GM23248 (cell line): ENCODE measurements at places on chromosomes 3 and 15. TPM values are rescaled to one million over a fixed set of nuclear protein-coding genes. Genes with fewer than 3 reads are reported as not detected.

GRCh38 chr15:91357486-91357885, 257.4 kb downstream of the SV2B start:
- no peak for DNase-seq

BUB1B gene
- total RNA-seq: 9.4 and 23.4 TPM in 2 replicates

GTF2E1 gene
- 10.8 and 11.1 TPM in 2 replicates for total RNA-seq

VWA5B2 gene
- total RNA-seq: not detected in 2 replicates

- DNase-seq: no peak
Measured at GRCh38 chr3:159925248-159925647, 63.4 kb upstream of the IL12A start.

DNA sequence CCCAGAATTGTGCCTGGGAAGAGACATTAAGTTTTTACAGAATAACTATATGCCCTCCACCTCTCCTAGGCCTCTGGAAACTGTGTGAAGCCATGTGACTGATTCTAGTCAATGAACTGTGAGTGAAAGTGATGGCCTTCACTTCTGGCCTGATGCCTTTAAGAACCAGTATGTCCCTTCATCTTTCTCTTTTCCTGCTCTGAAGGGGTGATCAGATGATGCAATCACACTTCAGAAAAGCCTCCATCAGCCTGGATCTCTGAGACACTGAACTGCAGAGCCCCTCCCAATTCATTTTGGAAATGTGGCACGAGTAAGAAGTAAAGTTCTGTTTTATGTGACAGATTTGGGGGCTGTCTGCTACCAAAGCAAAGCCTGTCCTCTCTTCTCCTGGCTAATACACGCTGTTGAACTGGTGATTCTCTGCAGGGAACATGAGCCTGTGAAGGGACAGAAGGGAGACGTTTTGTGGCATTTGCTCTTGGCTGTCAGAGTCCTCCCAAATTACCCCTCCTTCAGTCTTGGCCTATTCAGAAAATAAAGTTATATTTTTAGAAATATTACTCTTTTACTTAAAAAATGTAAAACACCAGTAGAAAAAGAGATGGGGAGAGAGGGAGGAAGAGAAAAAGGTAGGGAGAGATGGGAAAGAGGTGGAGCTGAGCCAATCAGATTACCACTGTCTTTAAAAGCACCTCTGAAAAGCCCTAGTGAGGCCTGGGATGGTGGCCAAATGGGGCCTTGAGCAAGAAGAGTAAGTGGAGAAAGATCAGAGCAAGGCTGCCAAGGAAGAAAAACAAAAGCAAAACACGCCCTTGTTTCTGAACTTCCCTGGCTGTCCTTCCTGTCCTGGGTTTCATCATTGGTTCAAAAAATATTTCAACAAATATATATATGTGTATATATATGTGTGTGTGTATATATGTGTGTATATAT, 40.9 kb upstream of the RYK start:
- DNase-seq: peak; percentile 92
